ENCODE measurements at places on chromosomes 2 and 18.

- no peak for DNase-seq
Measured at GRCh38 chr2:224875841-224876240, 159.7 kb upstream of the CCDC195 start.

- no peak for DNase-seq
Measured at GRCh38 chr2:23419171-23420090, 34.5 kb downstream of the KLHL29 start.

DNA sequence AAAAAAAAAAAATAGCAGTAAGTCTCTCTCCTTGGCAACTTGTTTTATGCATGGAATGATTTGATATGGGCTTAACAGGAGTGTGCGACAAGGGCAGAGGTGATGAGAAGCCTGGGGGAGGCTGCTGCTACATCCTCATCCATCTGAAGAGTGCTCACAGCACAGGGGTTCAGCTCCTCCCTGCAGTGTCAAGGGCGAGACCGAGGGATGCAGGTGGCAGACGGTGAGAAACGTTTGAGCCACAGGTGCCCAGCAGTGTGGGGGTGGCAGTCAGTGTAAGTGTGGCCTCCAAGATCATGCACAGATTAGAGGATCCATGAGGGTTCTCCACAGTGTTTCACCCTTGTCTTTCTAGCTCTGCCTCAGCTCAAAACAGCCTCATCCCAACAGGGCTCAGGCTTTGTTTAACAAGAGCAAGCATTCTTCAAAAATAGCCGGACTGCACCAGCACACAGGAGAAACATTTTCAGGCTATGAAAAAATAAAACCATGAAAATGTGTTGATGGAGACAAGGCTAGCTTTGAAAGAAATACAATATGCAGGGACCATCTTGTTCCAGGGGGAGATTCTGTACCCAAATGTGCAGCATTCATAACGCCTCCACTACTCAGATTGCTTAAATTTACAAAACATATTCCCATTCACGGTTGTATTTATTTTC, 324.5 kb upstream of the MYT1L start:
- no peak for DNase-seq

GRCh38 chr2:241285596-241285995, 29.9 kb downstream of the HDLBP start:
- no peak for DNase-seq

- no peak for DNase-seq
Measured at GRCh38 chr2:9152975-9153642, 53.5 kb upstream of the ASAP2 start.

- DNase-seq, result no peak
Measured at GRCh38 chr18:45527891-45528290, 87.4 kb upstream of the SLC14A2 start.

- DNase-seq, result no peak
Measured at GRCh38 chr2:48496849-48497248, 33.1 kb upstream of the STON1 start.

Measured in NCI-H2029 treated with DMSO at 0.1 percent for 48 hours (cell line).